ENCODE measurements at places on chromosomes 7 and 10.

DNA sequence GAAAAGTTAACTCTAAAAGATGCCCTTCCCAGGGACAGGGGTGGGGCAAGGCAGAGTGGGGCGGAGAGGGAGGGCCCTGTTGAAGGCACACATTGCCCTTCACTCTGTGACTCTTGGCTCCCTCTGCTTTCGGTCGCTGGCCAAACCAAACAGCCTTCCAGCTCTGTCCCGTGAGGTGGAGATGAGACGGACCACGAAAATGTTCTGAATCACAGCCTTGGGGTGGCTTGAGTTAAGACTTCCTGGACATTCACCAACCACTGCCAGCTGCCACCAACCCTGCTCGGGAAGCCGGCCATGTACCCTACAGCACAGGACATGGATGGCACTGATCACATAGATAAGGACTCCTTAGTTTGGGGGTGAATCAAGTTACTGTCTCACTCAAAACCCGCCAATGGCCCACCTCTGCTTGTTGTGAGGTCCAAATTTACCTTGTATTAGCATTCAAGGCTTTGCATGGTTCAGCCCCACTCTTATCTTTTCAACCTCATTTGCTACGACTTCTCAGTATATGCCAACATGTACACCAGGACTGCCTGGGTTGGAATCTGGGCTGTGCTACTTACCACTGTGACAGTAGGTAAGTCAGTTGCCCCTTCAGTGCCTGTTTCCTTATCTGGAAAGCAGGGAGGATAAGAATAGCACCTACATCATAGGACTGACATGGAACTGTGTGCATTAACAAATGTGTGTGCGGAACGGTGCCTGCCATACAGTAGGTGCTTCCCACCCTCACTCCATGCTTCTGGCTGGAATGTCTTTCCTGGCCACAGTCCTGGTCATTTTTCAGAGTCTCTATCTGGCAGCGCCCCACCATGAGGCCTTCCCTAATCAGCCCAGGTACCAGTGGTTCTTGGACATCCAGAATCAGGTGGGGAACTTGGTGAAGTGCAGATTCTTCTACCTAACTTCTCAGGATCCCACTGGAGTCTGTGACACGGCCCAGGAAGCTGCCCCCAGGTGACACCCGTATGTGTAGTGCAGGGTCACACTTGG lies 28.0 kb downstream of the ITPRIP start:
- DNase-seq, result no peak

- no peak for DNase-seq
Observed at GRCh38 chr7:13717031-13717430, 272.4 kb downstream of the ETV1 start.

DNA sequence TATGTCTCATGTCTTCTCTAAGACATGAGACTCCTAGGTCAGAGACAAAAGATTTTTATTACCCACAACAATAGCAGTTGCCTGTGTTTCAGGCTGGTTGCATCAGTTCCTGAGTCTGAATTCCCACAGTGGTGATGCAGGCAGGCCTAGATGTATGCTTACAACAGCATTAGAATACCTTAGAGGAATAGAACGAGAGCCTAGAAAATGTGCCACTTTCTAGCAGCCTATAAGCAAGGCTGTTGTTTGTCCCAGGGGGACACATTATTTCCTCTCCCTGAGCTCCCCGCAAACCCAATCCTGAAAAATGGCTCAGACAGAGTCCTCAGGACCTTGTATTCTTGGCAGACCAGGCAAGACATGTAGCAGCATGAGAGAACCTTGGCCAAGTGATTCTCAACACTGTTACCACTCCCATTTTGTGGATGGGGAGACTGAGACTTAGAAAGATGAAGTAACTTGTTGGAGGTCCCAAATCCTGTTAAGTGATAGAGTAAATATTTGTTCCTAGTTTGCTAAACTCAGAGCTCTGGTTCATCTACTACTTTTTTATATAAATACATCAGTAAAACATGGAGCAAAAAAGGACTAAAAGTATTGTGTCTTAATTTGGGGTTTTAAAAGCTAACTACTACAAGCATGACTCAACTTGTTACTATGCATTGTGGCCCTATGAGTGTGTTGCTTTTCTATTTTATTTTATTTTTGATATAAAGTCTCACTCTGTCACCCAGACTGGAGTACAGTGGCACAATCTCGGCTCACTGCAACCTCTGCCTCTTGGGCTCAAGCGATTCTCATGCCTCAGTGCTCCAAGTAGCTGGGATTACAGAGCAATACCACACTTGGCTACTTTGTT lies 14.2 kb downstream of the VTI1A start:
- DNase-seq, result no peak

DNA sequence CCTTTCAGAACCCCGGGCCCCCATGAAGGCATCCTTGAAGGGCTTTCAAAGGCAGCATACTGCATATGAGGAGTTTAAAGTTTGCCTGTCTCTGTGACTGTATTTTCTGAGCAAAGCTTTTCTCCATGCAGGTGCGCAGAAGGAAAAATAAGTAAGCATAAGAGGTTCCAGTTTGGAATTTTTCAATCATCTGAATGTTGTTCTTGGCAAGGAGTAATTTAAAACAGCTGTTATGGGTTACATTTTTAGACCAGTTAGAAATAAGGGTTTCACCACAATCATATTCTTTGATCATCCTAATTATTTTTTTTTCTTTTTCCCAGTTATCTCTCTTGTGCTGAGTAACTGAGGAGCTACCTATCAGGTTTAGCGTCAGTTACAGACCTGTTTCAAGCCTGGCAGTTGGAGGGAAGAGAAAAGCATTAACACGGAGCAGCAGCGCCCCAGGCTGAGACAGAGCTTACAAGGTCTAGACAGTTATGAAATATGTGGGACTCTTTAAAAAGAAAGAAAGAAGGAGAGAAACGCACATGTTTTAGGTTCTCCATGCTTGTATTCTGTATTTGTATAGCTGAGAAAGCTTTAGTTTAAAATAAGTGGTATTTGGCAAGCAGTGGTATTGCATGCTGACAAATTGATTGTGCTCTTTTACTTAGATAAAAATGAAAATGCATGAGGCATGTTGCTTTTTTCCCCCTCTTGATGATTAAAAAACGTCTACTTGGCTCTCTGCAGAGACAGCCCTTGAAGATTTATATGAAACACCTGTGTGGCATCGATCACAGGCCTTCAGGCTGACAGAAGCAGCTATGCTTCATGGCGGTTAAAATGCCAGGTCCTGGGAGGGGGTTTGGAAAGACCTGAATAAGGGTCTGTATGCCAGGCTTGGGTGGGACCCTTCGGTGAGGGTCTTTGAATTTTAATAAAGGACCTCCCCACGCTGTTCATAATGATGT lies 157.6 kb downstream of the GRK5 start:
- no peak for DNase-seq

DNA sequence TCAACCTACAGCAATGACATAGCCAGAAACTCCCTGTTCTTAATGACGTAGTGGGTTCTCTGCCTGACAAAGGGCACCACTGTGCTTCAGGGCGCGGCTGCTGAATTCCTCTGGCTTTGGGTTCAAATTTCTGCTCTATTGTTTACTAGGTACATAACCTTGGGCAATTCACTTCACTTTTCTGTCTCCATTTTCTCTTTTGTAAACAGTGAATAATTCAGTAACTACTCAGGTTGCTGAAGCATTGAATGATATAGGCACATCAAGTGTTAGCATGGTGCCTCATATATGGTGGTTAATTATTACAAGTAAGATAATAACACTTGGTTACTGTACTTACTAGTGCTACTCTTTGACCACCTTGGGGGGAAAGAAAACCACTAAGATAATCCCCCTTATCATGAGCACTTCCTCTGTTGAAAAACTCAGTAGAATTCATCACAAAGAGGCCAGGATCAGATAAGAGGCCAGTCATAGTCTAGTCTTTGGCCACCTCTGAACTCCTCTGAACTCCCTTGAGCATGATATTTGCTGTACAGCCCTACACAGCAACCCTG lies 92.0 kb upstream of the AHR start:
- no peak for DNase-seq

DNA sequence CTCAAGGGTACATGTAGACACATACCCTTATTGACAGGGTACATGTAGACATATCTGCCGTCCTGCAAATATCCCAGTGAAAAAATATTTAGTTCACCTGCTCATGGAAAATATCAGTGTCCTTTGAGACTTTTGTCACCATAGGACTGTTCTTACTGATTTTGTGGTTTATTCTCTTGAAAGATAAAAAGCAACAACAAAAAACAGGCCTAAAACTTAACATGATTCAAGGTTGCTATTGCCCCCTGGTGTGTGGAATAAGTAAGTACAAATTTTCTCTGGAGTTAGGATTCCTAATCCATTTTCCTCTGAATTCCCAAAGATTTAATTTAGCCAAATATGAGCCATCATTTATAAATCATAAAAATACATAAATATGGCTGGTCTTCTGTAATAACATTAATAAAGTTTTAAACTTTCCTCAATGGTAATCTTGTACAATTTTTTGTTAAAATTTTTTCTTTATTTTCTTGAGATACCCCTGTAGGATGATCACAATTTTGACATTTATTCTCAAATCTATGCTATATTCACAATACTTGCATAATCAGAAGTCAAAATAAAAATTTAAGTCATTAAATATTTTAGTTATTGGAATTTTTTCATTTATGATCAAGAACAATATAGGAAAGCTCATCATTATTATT lies 741.4 kb upstream of the POT1 start:
- DNase-seq, result no peak

DNA sequence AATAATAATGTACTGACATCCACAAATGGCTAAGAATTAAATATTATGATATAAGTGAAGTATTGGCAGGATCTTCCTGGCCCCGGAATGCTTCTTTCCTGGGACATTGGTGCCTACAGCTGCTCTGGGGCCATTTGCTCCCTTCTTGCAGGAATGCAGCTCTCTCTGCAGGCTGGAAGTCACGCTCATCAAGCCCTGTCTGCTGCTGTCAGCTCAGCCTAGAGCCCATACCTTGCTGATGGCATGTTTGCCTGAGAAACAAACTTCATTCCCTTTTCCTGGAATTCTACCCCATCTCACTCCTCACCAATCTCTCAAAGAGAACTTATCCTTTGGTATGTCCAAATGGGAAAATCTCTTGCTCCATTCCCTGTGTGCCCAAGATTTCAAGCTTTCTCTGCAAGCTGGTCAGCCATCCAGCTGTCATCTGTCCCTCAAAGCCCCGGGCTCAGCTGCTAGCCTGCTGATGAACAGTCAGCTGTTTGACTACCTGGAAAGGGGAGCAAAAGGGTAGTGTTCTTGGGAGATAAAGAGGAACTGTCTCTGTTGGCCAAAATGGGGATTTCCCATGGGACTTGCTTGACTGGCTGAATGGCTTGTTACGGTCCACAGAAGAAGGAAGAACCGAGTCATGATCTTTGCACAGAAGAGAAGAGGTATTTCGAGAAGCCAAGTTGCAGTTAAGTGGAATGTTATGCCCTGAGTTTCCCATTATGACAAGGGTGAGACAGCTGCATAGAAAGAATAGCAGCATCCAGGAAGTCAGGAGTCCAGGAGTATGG lies 12.0 kb upstream of the RASSF4 start:
- peak; percentile 22 for DNase-seq

DNA sequence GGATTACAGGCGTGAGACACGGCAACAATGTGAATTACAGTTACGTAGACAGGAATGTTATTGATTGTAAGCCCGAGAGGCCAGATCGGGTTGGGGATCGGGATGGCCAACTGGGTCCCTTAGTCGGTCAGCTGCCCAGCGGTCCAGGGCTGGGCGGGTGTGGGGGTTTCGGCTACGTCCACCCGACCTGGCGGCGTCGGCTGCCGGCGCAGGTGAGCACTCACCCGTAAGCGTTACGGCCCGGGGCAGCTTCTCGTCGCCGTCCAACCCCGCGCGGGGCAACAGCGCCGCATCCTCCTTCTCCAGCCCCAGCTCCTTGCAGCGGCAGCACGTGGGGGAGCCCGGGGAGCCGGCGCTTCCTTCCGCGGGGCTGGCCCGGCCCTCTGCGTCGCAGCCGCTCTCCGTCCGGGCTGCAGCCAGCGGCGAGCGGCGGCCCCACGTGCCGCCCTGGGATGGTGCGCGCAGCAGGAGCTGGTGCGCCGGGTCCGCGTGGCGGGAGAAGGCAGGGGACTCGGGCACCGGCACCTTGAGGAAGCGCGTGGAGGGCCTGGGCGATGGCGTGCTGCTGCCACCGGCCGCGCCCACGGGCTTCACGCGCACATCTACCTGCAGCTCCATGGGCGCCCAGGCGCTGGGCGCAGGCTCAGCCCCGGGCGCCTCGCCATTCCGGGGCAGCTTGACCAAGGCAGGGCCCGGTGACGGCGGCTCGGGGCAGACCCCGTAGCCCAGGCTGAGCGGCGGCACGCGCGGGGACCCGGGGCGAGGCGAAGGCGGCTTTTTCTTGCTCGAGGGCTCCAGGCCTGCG lies 609 bp downstream of the KLRG2 start:
- peak; percentile 72 for DNase-seq

GRCh38 chr7:5350600-5351385 lies 68.0 kb downstream of the SLC29A4 start:
- no peak for DNase-seq

DNA sequence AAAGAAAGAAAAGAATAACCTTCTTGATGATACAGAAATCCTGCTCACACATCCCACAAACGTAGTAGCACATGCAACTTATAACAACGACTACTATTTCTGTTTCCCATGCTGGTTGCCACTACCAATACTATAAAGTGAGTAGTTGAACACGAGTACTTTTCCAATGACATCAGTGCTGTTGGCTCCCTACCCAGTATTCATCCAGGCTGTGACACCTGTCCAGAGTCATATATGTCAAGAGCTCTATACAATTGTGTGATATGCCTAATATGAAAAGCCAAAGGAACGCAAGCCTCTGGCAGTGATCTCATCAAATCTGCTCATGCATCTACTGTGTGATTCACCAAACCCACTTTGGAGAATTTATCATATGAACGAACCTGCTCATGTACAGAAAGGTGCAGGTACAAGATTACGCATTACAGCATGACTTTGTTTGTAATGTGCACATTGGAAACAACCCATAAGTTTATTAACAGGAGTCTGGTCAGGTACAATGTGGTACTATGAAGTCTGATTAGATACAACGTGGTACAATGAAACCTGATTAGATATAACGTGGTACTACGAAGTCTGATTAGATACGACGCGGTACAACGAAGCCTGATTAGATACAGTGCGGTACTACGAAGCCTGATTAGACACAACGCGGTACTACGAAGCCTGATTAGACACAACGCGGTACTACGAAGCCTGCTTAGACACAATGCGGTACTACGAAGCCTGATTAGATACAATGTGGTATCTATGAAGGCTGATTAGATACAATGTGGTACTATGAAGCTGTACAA lies 5.8 kb upstream of the ITIH5 start:
- DNase-seq, result no peak

DNA sequence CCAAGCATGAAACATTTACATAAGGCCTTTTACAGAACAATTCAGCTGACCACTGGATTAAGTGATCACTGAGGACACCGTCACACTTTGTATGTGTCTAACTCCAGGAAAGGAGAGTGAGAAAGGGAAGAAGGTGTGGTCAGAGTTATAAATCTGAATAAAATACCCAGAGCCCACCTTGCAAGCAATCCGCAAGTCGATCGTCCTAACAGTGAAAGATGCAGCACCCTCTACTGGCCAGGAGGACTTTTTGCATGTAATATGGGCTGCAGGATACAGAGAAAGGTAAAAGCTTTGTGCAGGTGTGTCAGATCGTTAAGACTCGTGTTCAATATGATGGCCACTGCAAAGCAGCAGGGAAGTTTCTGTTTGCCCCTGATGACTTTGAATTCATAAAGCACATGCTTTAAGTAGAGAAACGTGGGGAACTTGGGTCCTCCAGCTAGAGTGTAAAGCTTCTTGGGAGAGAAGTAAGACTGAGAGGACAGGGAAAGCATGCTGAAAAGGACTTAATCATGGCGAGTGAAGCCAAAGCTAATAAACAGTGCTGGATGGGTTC lies 68.5 kb upstream of the BMPER start:
- DNase-seq, result no peak

GRCh38 chr10:87760195-87760905 lies 57.7 kb downstream of the ATAD1 start:
- DNase-seq, result no peak

All from type B pancreatic cell (in vitro differentiated cells).